ENCODE measurements at places on chromosomes 12 and 14.

GRCh38 chr12:56766535-56766934 is 3.4 kb downstream of the HSD17B6 start:
- peak; percentile 72 for DNase-seq

- peak; percentile 84 for DNase-seq
Measured at GRCh38 chr14:75247286-75247922, 31.2 kb upstream of the FOS start.

- no peak for DNase-seq
Measured at GRCh38 chr14:104323551-104324175, 185.3 kb downstream of the KIF26A start.

- no peak for DNase-seq
Measured at GRCh38 chr14:93778453-93778852, 9.8 kb downstream of the PRIMA1 start.

- DNase-seq, result no peak
Measured at GRCh38 chr14:34345718-34346465, 116.1 kb downstream of the SPTSSA start.

GRCh38 chr14:103073367-103073875 is 10.6 kb upstream of the LBHD2 start:
- no peak for DNase-seq

DNA sequence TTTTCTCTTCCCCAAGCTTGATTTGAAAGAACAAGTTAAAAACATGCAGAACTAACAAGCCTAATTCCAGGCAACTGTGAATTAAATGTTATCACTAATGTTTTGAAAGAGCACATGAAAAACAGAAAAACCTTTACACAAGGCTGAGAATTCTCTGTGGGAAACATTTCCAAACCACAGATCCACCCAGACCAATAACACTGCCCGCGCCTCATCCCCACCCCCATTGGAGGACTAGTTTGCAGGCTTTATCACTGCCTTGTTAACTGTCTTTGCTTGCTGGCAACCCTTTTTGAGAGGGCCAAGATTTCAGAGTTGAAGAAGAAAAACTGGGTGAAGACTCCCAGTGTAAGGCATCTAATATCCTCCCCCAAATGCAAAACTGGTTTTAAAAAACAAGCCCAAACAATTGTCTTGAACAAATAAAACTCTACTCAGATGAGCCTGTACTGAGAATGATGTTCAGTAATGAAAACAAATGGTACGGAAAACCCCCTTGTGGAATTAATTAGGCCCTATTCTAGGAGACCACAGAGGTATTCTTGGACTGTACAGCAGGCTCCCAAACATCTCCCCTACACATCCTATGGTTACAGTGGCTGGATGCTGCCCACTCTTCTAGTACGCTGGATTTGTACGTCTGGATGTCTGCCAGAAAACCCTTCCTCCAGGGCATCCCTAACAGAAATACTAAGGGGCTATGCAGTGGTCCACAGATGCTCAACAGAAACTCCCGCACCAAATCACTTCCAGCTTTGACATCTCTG is 5.8 kb downstream of the MAX start:
- no peak for DNase-seq

DNA sequence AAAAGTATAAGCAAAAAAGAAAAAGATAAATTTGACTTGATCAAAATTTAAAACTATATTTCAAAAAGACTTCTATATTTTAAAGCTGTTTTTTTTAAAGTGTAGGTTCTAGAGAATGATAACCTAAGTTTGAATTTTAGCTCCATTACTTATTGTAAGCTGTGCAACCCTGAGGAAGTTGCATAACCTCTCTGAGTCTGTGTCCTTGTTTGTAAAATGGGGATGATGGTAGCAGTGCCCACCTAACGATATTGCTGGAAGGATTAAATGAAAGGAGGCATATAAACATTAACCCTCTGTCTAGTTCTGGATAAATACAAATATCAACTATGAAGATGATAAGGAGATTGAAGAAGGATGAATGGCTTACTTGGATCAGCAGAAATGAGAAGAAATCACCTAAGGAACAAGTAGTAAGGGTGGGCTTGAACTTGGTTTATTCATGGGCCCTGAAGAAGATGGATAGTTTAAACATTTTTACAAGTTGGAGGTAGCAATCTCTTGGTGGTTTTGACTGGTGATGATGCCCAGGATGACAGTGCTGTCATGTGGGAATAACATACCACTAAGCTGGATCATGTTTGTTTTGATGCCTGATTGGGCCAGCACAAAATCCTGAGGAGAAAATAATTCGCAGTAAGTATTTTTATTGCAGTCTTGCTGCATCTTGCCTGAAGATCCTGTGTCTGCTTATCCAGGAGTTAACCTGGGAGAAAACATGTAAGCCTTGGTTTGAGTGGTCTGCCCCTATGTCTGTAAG is 35.0 kb downstream of the TXNRD1 start:
- DNase-seq, result no peak

GRCh38 chr14:96803958-96804357 is 6.8 kb downstream of the VRK1 start:
- peak; percentile 11 for DNase-seq

DNA sequence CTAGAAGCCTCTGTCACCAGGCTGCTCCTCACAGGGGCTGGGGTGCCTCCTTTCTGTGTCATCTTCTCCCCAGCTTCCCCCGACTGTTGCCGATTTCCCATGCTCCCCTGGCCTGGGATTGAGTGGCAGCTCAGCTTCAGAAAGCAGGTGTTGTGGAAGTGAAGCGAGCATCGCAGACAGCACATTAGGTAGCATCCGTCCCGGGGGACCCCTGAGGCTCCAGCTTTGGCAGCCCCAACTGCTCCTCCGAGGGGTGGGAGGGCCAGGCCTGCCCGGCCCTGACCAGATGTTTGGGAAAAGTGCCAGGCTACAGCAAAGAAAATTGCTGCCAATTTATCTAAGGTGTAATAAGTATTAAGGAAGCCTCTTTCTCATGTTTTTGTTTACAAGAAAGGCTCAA is 1045.6 kb downstream of the BCL11B start:
- DNase-seq, result no peak

- DNase-seq, result no peak
Measured at GRCh38 chr12:64891629-64892028, 67.2 kb downstream of the TBC1D30 start.

DNA sequence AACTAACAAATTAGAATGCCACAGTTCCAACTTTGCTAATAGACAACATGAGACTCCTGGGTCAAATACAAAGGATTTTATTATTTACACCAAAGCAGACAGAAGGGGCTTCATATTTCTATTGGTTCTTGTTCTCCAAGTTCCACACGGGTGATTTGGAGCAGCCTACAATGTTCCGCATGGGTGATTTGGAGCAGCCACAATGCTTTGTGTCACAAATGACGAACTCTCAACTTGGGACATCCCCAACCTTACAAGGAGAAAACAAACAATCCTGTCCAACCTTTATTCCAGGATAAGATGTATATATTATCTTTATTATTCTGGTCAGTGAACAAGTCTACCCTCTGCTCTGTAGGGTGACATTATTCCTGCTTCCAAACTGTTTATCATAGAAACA is 694.3 kb upstream of the MGAT4C start:
- DNase-seq, result no peak

- peak; percentile 91 for DNase-seq
Measured at GRCh38 chr14:92568621-92569479, 55.3 kb downstream of the RIN3 start.

- no peak for DNase-seq
Measured at GRCh38 chr12:46629331-46630229, 196.2 kb downstream of the SLC38A4 start.

- DNase-seq, result no peak
Measured at GRCh38 chr14:93173943-93174395, 10.7 kb downstream of the MOAP1 start.

GRCh38 chr12:104357421-104357952 is 53.9 kb downstream of the EID3 start:
- no peak for DNase-seq

DNA sequence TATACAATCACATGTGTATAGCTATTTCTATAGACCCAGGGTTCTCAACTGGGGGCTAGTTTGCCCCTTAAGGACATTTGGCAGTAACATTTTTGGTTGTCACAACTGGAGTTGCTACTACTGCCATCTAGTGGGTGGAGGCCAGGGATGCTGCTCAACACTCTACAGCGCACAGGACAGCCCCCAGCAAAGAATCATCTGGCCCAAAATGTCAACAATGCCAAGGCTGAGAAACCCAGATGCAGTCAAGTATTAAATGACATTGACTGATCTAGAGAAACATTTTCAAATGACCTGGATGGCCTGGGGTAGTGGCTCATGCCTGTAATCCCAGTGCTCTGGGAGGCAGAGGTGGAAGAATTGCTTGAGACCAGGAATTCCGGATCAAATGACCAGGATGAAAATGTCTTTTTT is 5.8 kb downstream of the WSB2 start:
- peak; percentile 84 for DNase-seq

DNA sequence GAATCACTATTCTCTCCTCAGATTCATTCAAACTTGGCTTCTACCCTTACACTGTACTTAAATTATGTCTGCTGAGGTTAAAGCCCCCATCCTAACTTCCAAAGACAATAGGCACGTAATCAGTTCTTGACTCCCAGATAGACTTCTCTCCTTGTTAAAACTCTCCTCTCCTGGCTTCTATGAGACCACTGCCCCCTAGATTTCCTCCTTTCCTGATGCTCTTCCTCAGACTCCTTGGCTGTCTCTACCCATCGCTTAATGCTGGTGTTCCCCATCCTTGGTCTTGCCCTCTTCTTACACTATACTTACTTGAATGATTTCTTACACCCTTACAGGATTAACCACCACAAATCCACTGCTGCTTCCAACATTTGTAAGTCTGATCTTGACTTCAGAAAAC is 32.8 kb downstream of the TC2N start:
- no peak for DNase-seq

GRCh38 chr12:53200458-53201176 is 6.4 kb downstream of the ITGB7 start:
- peak; percentile 88 for DNase-seq

GRCh38 chr14:63928744-63929174 is 76.0 kb downstream of the SYNE2 start:
- no peak for DNase-seq

DNA sequence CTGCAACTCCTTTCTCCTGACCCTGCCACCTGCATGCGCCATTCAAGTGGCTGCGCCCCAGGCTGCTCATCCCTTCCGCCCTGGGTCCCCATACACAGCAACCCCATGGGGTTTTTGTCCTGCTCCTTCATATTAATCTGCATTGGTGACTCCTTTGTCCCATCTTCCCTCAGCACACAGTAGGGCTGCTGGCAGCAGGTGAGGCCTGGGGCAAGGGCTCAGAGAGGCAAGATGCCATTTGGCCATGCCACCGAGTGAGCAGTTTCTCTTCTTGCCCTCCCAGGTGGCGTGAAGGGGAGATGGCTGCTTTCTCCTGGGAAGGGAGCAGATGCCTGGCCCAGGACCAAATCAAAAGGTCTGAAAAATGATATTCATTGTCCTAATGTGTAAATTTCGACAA is 9.1 kb downstream of the RTL1 start:
- DNase-seq, result no peak

DNA sequence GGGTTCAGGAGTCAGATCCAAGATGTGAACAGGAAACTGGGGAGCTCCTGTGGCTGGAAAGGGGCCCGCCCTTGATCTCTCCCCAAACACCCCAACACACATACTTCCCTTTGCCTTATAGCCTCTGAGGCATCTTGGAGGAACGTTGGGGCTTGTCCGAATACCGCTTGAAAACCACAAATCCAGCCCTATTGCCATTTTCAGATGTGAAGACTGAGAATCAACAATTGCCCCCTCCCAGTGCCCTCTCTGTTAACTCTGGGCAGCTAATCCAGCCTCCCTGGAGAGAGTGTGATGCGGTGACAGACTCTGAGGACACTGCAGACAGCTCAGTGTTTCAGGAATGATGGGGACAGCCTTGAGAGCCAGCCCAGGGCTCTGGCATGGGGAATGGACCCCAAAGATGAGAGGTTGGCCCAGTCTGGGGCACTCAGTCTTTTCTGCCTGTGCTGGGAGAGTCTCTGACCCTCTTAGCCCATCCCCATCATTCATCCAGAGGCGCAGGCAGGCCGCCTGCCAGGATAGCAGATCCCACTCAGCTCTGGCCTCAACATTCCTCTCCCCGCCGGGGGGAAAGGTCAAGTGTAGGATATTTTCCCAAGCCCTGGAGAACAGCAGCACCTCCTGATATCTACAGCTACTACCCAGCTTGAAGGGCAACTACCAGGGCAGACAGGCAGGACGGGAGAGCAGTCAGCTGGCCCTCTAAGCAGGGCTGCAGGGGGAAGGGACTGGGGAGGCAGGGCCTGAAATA is 24.6 kb upstream of the LTBP2 start:
- DNase-seq, result no peak

- no peak for DNase-seq
Measured at GRCh38 chr12:81077686-81078441, at the start of gene ACSS3. TSS of gene ACSS3 (plus strand) at chr12:81078079. CDS start at chr12:81078121, 42 bp downstream.

DNA sequence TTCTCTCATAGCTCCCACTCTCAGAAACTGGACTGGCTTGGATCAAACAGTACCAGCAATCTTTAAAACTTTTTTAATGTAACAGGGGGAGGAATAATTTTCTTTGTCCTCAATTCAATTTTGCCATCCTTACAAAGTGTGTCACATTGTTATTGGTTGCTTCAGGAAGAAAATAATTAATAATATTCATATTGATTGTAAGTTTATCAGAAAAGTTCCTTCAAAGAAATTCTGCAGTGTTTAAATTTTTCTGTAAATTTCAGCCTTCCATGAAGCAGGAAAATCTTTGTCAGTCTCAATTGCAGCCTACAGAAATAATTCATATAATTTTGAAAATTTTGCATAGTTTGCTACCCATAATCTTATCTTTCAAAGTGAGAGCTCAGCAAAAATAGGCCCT is 1119.1 kb upstream of the ATXN7L3B start:
- no peak for DNase-seq

DNA sequence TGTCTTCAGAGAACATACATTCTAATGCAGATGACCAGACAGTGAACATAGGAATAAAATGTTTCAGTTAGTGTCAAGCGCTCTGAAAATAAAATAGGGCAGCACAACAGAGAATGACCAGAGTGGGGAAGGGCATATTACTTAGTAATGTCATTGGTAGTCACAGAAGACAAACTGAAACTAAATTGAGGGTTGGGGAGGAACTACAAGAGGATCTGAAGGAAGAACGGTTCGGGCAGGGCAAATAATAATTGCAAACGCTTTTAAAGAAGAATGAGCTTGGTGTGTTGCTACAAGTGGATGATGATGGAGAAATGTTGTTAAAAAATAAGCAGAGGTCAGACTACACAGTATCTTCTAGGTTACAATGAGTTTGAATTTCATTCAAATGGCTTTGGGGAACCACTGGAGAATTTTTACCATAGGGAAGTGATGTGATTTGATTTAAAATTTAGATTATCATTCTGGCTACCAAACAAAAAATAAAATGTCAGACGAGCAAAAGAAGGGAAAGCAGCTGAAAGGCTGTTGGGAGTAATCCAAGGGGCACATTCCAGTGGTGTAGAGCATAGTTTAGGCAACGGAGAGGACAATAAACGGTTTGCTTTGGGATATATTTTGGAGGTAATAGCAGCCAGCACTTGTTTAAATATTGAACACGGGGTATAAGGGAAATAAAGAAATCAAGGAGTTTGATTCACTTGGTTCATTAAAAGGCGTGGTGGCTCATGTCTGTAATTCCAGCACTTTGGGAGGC is 56.3 kb upstream of the SLC6A13 start:
- DNase-seq, result no peak
